ENCODE measurements at places on chromosomes 3 and 15.
A peak's percentile ranks its signal among the peaks of the same experiment; 100 is the strongest.

GRCh38 chr3:46984591-46985459 lies 5.4 kb downstream of the NBEAL2 start:
- DNase-seq, result no peak

DNA sequence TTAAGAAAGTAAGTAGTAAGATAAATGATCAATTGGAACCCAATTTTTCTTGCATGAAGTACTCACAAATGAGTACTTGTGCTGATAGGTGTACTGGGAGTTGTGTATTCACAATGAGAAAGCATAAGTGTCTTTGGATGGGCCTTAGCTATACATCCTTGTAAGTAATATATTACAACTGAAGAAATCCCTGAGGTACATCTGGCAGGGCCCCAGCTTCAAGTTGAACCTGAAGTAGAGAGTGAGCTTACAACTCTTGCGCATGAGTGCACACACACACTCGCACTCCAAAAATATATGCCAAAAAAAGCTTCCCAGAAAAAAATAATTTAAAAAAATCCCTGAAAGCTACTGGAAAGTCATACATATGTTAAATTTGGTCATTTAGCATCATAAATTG lies 222.5 kb downstream of the ROBO2 start:
- no peak for DNase-seq

DNA sequence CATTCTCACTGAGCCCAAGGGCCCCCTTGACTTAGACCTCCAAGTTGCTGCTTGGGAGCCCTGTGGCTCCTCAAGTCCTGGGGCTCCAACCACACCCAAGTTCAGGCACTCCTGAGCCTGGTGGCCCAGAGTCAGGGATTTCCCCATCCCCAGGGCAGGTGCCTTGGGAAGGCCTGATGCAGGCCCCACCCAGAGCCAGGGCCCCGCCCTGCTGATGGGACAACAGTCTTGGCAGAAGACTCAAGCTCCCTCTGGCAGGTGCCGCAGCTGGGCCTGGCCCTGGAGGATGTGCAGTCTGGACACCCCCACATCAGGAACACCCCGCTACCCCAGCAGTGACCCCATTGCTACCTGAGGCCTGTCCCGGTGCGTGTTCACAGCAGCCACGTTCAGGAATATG lies 17.7 kb upstream of the SHISA5 start:
- no peak for DNase-seq

DNA sequence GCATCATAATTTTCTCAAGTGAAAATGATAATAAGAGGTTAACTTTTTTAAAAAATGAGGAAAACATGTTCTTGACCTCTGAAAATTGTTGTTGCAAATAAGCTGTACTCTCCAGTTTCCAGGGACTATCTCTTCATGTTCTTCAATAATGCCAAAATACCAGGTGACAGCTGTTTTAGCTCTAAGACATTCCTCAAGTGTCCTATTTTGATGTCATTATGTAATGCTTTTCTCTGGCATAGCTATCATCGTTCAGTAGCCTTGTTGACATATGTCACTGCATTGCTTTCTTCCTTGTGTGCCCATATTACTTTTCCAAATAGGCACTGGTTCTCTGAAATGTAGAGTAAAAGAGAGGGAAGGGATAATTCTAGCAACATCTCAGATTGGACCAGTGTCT lies 5.7 kb upstream of the FILIP1L start:
- DNase-seq, result no peak

- DNase-seq, result peak; percentile 34
Measured at GRCh38 chr3:31768479-31769125, 212.5 kb downstream of the OSBPL10 start.

DNA sequence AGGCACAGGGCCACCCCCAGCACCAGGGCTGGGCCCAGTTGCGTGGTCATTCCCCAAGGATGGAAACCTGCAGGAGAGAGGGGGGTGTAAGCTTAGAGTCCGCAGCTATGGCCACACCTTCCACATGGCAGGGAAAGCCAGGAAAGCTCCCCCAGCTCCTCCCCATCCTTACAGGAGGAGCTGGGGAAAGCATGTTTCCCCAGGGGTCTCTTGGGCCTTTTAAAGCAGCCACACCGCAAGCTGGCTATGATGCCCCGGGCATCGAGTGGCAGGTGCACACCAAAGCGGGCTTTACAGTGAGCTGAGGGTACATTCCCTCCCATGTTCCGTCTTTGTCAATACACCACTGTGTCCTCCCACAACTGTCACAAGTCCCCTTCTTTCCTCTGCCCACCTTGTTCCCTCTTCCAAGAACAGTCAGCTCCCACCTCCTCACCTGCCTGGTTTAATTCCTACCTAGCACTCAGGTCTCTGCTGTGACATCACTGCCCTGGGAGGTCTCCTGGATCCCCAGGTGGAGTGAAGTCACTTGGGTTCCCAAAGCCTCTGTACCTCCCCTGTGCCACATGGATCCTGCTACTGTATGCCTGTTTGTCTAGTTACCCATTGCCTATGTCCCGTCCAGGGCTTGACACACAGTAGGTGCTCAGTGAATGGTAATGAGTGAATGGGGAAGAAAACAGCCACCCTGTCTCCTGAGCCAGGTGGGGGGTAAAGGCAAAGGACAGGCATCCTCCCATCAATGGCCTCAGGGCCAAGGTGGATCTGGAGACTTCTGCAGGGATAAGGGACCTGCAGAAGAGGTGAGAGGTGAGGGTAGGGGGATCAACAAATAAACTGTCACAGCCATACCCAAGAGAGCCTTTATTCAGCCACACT lies 3.4 kb downstream of the HYAL3 start:
- no peak for DNase-seq

GRCh38 chr15:33946152-33946551 lies 22.1 kb upstream of the CHRM5 start:
- DNase-seq, result no peak

DNA sequence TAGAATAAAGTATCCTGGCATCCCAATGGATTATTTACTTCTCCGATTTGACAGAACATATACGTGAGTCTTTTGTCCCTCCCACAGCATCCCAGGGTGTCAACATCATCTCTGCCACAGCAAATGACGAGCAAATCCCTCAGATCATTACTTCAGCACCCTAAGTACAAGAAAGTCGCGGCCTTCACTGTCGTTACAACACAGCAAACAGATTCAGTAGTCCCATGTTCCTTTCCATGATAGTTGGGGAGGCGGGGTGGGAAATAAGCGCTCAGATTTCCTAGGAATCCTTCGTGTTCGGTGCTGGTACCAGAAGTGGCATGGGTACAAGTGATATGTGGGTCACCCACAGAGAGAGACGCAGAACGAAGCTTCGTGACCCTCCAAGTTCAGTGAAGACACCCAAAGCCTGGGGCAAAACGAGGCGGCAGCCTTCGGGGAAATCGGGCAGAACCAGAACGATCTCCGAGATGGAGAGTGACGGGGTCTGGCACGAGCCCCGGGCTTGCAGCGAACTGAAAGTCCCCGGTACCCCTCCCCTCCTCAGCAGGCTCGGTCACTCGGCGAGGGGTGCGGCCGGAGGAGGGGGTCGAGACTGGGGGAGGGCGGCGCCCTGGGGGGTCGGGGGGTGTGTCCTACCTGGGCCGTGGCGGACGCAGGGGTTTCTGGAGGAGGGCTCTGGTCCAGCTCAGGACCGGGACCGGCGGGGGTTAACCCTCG lies 619 bp downstream of the TTBK2 start:
- DNase-seq, result peak; percentile 63

- DNase-seq, result no peak
Measured at GRCh38 chr3:66099541-66100065, 60.9 kb upstream of the MAGI1 start.

GRCh38 chr3:127456471-127457093 lies 134.0 kb downstream of the TPRA1 start:
- DNase-seq, result no peak

DNA sequence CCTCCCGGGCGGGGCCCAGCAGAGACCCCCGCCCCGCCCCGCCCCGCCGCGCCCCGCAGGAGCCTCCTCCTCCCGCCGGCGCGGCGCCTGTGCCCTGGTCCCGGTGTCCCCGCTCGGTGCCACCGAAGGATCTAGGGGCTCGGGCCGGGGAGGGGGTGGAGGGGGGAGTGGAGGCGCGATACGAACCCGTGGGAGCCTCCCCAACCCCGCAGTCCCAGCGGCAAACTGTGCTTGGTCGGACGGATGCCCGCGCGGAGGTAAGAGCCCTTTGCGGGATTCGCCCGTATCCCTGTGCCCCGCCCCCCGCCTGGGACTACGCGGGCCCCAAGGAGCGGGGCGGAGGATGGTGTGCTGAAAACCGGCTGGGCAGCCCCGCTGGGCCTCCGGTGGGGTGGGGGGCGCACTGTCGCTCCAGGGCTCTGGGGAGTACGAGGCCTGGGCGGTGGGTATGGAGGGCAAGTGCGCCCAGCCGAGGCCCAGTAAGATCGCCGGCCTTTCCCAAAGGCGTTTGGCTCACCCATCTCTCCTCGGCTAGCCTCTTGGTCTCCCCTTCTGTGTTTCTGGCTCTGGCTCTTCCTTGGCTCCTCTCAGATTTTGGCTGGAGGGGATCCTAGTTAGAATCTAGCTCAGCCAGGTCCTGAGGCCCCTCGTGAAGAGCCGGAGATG lies 65.6 kb upstream of the POLG start:
- no peak for DNase-seq

GRCh38 chr3:71262364-71263265 lies 320.9 kb downstream of the FOXP1 start:
- DNase-seq, result no peak

GRCh38 chr3:129185783-129186182 lies 2.1 kb upstream of the CNBP start:
- no peak for DNase-seq

DNA sequence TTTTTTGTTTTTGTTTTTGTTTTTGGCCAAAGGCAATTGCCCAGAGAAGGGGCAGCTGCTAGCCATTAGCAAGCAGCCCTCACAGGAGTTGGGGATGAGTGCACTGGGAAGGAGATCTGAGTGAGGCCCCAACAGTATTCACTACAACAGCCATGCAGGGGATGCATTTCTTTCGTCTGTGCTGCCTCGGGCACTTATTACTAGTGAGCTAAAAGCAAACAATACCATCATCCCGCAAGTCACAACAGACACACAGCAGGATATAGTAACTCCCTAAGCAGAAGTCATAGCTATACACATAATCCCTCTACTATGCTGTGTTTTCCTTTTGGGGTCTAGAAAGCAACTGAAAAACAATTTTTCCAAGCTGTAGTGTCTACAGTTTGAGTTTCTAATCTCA lies 27.2 kb downstream of the CRTAP start:
- no peak for DNase-seq

DNA sequence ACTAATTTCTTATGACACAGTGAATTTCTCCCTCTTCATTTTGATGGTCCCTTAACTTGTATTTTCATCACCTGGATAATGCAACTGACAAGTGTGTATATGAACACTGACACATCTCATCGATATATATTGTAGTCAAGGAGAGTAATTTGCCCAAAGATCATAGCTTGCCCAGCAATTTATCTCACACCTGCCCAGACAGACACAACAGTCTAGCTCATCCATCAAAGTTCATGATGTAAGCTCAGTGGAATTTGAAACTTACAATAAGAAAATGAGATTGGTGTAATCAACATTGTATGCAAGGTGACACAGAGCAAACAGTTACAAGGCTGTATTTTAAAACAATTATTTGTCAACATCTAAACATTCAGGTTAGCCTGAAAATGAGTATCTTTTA lies 805.8 kb downstream of the NAALADL2 start:
- DNase-seq, result no peak

- DNase-seq, result no peak
Measured at GRCh38 chr3:153349108-153349499, 187.1 kb downstream of the RAP2B start.

DNA sequence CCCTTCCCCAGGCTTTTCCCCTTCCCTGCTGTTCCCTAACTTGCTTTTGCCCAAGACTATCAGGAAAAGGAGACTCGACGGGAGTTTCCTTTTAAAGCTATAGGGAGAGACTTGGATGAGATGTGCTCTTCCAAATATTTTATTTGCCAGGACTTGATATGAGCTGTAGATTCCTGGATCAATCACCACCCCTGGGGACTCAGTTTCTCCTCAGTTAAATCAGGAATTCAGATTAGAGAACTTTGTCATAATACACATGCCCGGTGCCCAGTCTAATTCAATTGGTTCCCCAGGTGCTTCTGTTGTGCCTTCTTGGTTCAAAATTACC lies 46.6 kb downstream of the SMAD6 start:
- DNase-seq, result no peak

- DNase-seq, result no peak
Measured at GRCh38 chr3:138227650-138228049, 40.5 kb downstream of the ARMC8 start.

GRCh38 chr15:85587707-85588411 lies 206.9 kb downstream of the KLHL25 start:
- no peak for DNase-seq
